ENCODE measurements at places on chromosomes 3 and 15. TPM values are rescaled to one million over a fixed set of nuclear protein-coding genes. Genes with fewer than 3 reads are reported as not detected.

Gene CERS3
- 27.3 TPM for total RNA-seq

Gene KIF9
- total RNA-seq = 2.1 TPM

Gene AGBL1
- total RNA-seq = not detected

Gene DOCK3
- total RNA-seq = 0.26 TPM

Gene TP63
- 122 TPM for total RNA-seq

Gene CP
- total RNA-seq = 0.13 TPM

Gene HCN4
- not detected for total RNA-seq

Gene SGO1
- under 0.01 TPM for total RNA-seq

Gene GPR156
- total RNA-seq = 0.13 TPM

Gene SLC9C1
- not detected for total RNA-seq

Gene TPRG1
- total RNA-seq = 1.6 TPM

Gene SLC22A13
- total RNA-seq = 0.77 TPM

Gene COL7A1
- total RNA-seq = 147 TPM

Gene ITIH3
- not detected for total RNA-seq

Gene KLHL40
- total RNA-seq = not detected

DNA sequence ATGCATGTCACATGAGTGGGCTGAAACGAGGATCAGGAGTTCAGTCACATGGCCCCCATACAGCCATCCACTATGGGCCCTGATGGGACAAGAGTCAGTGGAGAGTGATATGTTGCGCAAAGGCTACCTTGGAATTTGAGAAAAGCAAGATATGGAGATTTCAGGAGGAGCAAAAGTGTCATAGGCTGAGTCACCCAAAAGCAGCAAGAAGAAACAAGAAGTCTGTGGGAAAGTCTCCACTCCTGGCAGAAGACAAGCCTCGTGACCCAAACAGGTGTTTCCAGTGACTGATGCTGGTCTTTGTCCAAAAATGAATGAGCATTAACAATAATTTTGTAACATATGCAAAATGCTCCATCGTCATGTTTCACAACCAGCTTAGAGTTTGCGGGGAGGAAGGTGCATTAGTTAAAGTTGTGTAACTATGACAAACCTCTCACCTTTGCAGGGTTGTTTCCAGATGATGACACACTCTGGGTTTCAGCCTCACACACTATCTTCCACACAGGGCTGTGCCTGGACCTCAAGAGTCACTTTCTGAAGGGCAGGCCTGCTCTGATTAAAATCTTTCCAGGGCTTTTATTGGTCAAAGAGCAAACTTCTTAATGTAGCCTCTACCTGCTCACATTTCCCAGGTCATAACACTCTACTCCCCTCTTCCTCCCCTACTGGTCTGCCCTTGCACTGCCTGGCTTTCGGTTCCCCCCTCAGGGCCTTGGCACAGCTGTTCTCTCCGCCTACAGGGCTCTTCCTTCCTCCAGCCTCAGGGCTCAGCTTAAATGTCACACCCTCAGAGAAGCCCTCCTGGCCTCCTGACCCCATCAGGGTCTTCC, 3.9 kb upstream of the DNASE1L3 start:
- peak; percentile 100 for DNase-seq

GRCh38 chr15:86076468-86076867, 3.2 kb upstream of the AGBL1 start:
- no peak for DNase-seq

DNA sequence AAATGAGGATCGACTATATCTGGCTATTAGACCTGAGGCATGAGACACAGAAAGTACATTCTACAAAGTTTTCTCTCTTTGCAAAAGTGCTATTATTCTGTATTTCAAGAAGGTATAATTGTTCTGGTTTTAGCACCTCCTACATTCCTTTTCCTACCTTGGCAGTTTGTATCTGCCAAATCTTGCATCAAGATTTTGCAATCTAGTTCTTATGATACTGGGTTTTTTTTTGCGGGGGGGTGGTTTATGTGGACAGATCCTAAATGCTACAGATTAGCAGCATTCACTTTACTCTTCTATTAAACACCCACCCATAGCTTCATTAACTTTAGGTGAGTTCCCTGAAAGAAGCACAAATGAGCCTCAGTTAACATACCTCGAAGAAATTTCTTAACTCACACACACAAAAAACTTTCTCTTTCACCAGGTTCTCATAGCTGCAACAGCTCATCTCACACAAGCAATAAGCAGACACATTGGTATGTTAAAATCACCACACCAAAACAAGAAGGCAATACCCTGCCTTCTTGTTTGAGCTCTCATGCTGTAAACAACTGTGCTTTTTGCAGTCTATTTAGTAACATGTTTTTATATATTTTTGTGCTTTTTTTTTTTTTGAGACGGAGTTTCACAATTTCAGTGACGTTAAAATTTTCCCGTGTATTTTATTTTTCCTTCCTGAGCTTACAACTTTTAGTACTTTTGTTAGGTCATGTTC, 73.0 kb upstream of the VGLL4 start:
- DNase-seq = peak; percentile 67

DNA sequence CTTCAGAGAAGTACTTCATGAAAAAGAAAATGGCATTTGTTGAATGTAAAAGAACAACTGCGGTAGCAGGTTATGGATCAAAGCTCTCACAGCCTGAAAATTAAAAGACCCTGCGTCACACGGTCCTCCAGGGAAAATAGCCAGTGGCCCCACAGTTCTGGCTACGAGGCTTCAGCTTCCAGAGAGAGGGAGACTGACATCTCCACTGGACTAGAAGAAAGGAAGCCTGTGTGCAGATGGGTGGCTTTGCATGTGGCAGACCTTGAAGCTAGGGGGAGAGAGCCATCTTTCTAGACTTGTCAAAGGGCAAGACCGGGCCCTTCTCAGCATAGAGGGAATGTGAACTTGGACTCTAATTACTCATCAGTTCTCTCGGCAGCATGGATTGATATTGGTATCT, 159.4 kb downstream of the SLCO3A1 start:
- no peak for DNase-seq

DNA sequence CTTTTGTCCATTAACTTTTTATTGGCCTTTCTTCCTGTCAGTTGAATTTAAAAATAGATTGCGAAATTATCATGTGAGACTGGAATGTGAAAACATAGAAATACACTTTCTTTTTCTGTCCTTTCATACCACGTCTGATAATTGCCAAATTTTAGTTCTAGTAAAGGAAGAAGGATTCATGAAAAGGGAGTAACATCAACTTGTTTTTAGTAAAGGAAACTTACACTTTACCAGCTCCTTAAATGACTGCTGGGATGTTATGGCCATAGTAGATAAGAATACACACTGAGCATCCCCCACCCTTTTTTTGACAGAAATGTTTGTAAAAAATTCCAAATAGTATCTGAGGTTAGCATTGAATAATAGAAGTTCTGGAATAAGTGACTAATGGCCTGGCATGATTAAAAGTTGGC, 137.9 kb downstream of the NEO1 start:
- no peak for DNase-seq

DNA sequence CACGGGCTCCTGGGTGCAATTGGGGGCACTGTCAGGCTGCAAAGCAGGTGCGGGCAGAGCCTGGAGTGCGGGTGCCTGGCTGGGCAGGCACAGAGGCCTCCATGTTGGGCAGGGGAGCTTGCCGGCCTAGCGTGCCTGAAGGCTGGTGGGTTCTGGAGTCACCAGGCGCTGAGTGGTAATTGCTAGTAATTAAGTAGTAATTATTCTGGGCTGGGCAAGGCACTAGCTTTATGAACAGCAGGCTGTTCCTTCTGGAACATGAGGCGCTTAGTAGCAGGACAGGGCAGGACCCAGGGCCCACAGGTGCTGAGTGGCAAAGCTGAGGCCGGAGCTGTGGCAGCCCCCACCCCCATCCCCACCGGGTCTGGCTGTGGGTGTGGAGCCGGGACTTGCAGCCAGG, 25.3 kb downstream of the PLXNA1 start:
- DNase-seq = no peak

GRCh38 chr3:63438826-63439371, 160.8 kb downstream of the SYNPR start:
- DNase-seq = no peak

GRCh38 chr3:168722091-168722490, 626.4 kb upstream of the GOLIM4 start:
- DNase-seq = peak; percentile 11

GRCh38 chr3:45762647-45763302, 33.6 kb downstream of the SLC6A20 start:
- DNase-seq = no peak

DNA sequence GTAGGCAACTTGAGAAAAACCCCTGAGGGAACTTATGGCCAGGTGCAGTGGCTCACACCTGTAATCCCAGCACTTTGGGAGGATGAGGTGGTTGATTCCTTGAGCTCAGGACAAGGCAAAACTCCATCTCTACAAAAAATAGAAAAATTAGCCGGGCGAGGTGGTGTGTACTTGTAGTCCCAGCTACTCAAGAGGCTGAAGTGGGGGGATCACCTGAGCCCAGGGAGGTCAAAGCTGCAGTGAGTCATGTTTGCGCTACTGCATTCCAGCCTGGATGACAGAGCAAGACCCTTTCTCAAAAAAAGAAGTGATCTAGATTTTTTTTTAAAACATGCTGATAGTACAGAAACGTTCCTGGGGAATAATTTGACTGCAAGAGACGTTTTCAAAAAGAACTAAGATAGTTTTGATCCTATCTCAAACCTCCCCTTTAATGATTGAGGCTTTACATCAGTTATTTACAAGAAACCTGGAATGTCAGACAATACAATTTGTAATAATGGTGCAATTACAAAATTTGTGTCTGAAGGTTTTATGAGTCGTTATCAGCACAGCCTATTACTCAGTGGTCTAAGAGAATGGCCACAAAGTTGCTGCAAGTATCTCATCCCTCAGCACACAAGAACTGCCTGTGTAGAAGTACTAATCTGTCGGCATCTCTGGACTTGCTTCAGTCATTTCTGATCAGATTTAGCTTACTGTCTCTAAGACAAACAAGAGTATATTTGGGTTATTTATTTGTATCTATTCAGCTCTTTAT, 32.2 kb upstream of the KLHL25 start:
- peak; percentile 56 for DNase-seq

GRCh38 chr15:40281057-40281800, 1.6 kb downstream of the ANKRD63 start:
- no peak for DNase-seq

GRCh38 chr3:62178739-62179600, 194.4 kb downstream of the FEZF2 start:
- no peak for DNase-seq

- DNase-seq = no peak
Observed at GRCh38 chr3:133763797-133764683, 17.8 kb downstream of the TF start.

- DNase-seq = peak; percentile 72
Observed at GRCh38 chr15:74620636-74621545, 5.3 kb downstream of the CLK3 start.

DNA sequence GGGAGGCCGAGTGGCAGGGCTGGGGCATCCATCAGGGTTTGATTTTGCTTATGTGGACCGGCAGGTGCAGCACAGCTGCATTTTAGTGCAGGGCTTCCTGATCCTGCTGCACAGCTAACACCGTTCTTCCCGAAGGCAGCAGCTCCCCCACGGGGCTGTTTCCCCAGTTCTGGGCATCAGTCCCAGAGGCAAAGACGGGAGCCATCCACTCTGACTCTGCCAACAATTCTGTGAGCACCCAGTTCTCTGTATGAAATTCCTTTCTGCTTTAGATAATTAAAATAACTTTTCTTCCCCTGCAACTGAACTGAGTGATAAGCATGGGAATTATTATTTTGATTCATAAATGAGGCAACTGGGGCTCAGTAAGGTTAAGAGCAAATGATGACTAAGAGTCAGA, 262.9 kb upstream of the ATP10A start:
- DNase-seq = no peak

- DNase-seq = no peak
Observed at GRCh38 chr3:177335728-177336127, 138.4 kb upstream of the TBL1XR1 start.

DNA sequence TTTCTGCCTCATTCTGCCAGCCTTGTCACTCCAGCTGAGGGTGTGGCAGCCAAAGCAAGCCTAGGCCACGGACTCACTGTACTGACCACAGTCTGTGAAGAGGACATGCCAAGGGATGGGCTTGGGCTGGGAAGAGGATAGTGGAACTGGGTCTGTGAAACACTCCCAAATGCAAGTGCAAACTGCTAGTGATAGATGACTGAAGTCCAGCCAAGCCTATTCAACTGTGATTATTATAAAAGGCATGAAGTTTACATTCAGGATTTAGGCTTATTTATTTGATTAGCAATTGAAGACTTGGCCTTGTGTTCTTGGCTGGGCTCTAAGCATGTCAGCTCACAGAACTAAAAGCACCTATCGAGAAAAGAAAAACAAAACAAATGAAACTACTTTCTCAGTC, 84.9 kb upstream of the UBE2E1 start:
- peak; percentile 62 for DNase-seq

GRCh38 chr15:26023231-26023630, 160.1 kb upstream of the ATP10A start:
- no peak for DNase-seq

- peak; percentile 88 for DNase-seq
Observed at GRCh38 chr15:31434588-31435260, 108.1 kb downstream of the KLF13 start.

GRCh38 chr3:125002414-125003368, 53.1 kb downstream of the HEG1 start:
- DNase-seq = no peak

- peak; percentile 24 for DNase-seq
Observed at GRCh38 chr15:55774113-55774970, 31.4 kb upstream of the PRTG start.

DNA sequence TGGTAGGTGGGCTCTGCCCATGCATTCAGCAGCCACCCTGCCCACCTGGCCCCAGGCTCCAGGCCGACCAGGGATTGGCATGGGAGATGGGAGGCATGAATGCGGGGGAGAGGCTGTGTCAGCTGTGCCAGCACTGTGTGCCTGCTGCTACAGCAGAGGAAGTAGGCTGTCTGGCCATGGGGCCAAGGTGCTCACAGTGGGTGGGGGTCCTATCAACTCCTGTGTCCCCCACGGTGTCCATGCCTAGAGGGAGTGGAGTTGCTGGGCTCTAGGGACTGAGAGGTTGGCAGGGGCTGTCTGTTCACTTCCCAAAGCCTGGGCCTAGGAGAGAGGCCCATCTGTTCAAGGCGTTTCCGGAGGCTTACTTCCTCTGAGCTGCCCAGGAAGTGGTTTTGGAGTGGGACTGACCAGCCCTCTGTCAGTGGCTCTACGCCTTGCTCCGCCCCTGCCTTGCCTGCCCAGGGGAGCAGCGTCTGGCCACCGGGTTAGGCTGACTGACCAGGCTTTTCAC, 5.8 kb downstream of the PRKCD start:
- DNase-seq = no peak

Data from bronchial epithelial cell (primary cell).